ENCODE measurements at places on chromosomes 5 and 9.

DNA sequence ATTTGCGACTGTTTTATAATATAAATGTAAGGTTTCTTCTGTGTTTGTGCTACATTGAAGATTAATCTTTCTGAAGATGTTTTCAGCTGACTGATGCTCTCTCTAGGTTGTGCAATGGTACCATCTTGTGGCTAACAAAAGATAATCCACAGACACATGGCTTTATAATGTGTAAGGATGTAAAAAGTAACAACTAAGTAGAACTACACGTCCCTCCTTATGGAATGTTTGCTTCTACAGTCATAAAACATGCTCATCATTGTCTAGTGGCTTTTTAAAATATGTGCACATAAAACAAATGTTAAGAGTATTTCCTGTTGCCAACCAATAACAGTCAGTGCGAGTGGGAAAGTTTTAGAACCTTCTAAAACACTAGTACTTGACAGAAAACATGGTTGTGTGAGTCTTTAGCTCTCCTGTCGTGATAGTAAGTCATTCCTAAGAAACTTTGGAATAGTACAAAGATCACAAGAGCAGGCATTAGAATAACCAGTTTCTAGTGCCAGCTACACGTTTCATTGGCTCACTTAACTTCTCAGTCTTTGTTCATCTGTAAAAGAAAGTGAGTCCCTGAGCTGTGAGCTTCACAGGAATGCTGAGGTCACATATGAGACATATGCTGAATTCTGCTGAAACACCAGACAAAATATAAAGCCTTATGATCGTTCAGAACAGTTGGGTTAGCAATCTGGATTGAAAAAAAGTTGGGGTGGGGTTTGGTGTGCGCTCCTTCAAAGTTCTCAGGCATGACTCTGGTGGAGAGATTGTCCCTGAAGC, 75.7 kb upstream of the GLIS3 start:
- peak overlapping the region; percentile 54 for H3K27ac ChIP-seq
- H3K4me3 ChIP-seq: no peak overlapping the region
- DNase-seq: no peak

DNA sequence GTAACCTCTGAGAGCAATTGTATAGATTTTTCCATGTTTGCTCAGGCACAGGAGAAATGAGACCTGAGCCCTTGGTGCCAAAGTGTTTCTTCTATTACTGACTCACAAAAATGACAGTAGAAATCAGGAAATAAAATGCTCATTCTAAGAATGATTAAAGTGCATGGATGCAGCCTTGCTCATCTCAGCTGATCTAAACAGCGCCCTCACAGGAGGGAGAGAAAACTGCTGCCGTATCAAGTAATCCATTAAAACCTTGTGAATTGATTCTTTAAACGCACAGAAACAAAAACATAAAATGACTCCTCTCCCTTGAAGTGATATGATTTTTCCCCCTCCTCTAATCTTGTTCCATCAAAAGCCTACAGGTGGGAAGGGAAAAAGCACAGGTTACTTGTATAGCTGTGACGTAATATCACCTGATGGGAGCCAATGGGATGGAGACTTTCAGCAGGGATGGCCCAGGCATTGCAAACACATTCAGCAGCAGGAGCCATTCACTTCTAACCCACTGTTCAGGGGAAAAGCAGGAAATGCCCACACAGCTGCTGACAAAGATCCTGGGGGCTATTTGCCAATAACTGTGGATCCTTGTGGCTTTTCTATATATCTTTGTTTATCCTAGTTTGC, 76.7 kb downstream of the PLCXD3 start:
- no peaks in the 10 kb centered on the region for H3K4me1 ChIP-seq
- no peaks in the 10 kb centered on the region for H3K27me3 ChIP-seq
- no peak overlapping the region for H3K27ac ChIP-seq
- H3K4me3 ChIP-seq: no peak overlapping the region
- peak; percentile 39 for DNase-seq

DNA sequence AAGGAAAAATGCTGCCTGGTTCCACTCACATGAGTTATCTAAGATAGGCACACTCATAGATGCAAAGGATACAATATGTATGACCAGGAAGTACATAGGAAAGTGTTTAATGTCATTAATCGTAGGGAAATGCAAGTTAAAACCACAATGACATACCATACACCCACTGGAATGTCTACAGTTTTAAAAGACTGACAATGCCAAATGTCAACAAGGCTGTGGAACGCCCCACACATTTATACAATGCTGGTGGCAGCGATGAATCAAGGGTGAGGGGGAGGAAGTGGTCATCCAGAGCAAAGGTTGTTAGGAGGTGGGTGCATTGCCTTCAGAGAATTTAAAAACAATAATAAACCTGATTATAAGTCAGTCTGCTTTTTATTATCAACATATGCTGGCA, 437.8 kb downstream of the ARHGEF28 start:
- DNase-seq: no peak
- no peaks in the 10 kb centered on the region for H3K27me3 ChIP-seq
- H3K27ac ChIP-seq: peak overlapping the region; percentile 64
- no peak overlapping the region for H3K4me3 ChIP-seq
- H3K4me1 ChIP-seq: peaks cover 26% of the 10 kb centered on the region

GRCh38 chr5:127072861-127073846, at the start of gene C5orf63:
Gene C5orf63, minus strand, starts transcription at chr5:127073502. Its CDS starts 14,507 bp downstream, at chr5:127058995.
- H3K4me3 ChIP-seq: peak within 1 kb of the TSS; percentile 78
- peak; percentile 59 for DNase-seq
- no peaks in the 10 kb centered on the region for H3K27me3 ChIP-seq

DNA sequence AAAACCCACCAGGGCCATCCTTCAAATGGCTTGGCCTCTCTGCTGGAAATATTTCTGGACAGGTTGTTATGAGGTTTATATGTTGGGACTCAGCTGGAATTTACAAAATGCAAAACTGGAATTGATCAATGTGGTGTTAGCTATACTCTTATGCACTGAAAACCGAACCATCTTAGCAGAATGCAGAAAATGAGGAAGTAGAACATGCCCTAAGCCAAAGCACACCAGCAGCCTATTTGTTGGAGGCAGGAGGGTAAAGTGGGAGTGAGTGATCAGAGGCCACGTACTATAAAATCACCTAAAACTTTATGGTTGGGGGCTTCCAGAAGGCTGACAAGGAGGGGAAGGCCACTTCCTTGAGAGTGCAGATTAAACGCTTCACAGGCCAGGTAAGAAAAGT, 63.6 kb upstream of the C5orf63 start:
- no peak overlapping the region for H3K4me3 ChIP-seq
- no peaks in the 10 kb centered on the region for H3K36me3 ChIP-seq
- H3K27ac ChIP-seq: no peak overlapping the region
- no peaks in the 10 kb centered on the region for H3K4me1 ChIP-seq
- H3K27me3 ChIP-seq: no peaks in the 10 kb centered on the region

Data from osteoblast (primary cell).